ENCODE measurements at places on chromosomes 1 and 21.

GRCh38 chr1:156804572-156805243 lies 11.9 kb downstream of the SH2D2A start:
- DNase-seq, result peak; percentile 42

DNA sequence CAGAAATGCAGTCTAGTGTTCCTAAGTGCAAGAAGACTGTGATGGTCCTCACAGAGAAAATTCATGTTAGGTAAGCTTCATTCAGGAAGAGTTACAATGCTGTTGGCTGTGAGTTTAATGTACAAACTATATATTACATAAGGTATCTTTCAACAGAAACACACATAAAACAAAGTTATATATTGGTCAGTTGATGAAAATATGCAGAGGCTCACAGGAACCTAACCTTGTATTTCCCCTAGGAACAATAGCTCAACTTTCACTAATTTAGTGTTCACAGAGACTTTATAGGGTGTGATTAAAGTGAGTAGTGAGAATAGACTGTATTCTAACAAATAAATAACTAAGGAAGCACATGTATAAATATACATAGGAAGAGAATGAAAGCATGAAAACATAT lies 676.9 kb upstream of the ADGRL4 start:
- no peak for DNase-seq

- no peak for DNase-seq
Observed at GRCh38 chr1:155777582-155777981, 79.4 kb downstream of the GON4L start.

DNA sequence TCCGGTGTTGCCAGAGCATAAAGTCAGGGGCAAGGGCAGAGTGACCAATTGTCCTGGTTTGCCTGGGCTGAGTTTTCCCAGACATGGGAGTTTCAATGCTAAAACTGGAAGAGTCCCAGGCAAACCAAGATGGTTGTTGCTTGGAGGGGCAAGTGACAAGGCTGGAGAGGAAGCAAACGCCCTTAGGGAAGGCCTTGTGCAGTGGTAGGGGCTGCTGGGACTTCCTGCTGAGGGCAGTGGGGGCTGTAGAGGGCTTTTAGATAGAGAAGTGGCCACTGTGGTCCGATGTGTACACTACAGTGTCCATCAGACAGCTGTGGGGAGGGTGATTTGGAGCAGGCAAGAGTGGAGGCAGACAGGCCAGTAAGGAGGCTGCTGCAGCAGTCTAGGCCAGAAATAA lies 7.0 kb upstream of the CELA2A start:
- DNase-seq, result no peak

DNA sequence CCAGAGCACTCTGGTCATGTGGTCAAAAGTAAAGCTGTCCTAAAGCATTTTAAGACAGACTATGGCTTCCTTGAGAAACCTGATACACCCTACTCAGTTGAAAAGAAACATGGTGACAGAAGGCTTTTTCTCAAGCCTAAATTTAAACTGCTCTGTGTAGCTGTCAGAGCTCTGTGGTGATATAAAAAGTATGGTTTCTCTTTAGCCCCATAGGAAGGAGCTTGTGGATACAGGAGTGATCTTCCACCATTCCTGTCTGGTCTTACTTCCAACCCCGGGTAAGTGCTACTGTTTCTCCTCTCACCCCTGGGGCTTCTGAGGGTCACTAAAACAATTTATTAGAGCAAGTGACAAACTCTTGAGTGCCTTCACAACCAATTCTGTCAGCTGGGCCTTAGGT lies 8.5 kb downstream of the TP53BP2 start:
- DNase-seq, result no peak

DNA sequence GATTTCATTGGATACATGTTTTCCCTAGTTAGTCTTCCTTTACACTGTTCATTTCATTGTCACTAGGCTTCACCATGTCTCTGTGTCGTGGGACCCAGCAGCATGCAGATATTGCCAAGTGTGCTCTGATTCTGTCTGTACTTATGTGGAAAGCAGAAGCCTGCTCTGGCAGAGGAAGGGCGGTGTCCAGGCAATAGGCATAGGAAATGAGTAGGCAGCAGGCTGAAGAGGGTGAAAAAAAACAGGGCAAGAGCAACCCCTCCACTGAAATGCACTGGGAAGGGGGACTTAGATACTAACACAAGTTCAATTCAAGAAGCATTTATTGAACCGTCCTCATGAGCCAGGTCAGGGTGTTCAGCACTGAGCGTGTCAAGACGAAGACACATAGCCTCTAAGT lies 85.2 kb upstream of the VAV3 start:
- DNase-seq, result no peak

DNA sequence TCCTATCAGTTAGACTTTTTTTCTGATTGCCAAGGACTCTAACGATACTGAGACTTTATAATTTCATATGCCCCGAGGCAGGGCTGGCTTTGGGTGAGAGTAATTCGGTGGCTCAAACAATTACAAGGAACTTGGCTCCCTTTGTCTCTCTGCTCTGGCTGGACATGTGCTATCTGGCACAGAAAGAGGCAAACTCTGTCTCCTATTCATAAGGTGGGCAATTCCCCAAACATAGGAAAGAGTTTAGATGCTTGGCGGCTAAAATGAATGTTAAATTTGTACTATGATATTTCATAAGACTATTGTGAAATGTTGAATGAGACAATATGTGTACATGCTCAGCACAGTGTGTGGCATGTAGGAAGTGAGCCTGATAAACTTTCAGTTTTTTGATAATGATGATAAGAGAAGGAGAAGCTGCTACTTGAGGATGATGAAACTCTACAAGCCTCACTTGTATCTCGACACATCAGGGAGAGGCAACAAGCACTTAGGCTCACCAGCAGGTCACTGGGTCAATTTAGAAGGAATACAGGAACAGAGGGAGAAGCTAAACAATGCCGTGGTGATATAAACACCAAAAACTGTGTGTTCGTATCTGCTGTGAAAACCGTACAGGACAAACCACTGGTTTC lies 12.6 kb upstream of the NTPCR start:
- DNase-seq, result no peak

DNA sequence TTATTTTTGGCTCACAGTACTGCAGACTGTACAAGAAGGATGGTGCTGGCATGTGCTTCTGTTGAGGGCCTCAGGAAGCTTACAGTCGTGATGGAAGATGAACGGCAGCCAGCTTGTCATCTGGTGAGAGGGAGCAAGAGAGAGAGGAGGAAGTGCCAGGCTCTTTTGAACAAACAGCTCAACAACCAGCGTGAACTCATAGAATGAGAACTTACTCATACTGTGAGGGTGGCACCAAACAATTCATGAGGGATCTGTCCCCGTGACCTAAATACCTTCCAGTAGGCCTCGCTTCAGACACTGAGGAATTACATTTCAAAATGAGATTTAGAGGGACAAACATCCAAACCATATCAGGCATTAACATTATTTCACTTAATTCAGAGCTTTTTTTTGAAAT lies 84.7 kb downstream of the PKN2 start:
- no peak for DNase-seq

DNA sequence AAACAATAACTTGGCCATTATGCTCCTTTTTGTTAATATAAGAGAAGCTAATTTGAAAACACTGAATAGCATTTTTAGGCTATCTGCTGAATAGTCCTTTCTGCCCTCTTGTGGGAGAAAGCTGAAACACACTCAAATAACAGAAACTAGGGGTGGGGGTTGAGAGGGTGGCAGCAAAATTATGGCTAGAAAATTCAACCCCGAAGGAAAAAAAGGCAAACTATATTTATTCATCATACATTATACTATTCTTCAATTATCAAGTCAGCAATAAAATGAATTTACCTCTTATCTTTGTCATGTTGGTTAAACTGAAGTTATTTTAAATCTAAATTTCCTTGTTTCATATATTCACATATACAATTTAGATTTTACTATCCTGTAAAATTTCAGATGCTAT lies 255.9 kb downstream of the FAF1 start:
- DNase-seq, result peak; percentile 12

DNA sequence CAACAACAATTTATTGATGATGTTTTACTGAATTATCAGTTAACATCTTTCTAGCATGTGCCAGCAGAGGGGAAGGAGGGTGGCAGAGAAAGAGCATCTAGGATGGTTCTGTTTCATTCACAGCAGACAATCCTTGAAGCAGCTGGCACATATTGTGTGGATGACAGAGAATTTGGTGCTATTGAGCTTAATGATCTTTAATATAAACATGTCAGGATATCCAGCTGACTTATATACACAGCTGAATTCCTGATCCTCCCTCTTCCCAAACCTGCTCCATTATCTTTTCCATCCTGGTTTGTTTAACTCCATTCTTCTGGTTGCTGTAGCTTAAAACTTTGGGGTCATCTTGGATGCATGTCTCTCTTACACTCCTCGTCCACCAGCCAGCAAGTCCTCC lies 218.6 kb downstream of the CACNA1E start:
- DNase-seq, result no peak

GRCh38 chr1:97869441-97869840 lies 51.4 kb downstream of the DPYD start:
- DNase-seq, result no peak

DNA sequence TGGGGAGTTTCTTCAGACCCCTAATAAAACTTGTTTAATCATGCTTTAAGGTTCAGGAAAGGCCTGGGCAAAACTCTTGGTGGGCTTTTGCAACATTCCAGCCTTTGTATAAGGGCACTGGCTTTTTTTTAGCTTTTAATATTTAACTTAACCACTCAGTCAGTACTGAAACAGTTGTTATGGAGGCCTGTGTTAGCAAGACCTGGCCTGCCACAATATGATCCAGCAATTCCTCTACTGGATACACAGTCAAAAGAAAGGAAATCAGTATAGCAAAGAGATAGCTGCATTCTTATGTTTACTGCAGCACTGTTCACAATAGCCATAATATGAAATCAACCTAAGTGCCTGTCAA lies 75.1 kb upstream of the COG2 start:
- DNase-seq, result no peak

- DNase-seq, result no peak
Observed at GRCh38 chr1:212981025-212981495, 30.7 kb downstream of the VASH2 start.

- peak; percentile 44 for DNase-seq
Observed at GRCh38 chr1:43454270-43455011, 710 bp upstream of the HYI start.

DNA sequence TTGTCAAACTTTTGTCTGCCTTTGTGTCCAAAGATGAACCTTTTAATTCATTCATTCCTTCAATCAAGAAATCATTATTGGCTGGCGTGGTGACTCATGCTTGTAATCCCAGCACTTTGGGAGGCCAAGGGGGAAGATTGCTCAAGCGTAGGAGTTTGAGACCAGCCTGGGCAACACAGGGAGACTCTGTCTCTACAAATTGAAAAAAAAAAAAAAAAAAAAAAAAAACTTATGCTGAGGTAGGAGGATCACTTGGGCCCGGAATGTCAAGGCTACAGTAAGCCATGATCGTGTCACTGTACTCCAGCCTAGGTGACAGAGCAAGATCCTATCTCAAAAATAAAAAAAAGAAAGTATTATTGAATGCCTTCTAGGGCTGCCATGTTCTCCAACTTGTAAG lies 51.3 kb upstream of the CXADR start:
- no peak for DNase-seq

DNA sequence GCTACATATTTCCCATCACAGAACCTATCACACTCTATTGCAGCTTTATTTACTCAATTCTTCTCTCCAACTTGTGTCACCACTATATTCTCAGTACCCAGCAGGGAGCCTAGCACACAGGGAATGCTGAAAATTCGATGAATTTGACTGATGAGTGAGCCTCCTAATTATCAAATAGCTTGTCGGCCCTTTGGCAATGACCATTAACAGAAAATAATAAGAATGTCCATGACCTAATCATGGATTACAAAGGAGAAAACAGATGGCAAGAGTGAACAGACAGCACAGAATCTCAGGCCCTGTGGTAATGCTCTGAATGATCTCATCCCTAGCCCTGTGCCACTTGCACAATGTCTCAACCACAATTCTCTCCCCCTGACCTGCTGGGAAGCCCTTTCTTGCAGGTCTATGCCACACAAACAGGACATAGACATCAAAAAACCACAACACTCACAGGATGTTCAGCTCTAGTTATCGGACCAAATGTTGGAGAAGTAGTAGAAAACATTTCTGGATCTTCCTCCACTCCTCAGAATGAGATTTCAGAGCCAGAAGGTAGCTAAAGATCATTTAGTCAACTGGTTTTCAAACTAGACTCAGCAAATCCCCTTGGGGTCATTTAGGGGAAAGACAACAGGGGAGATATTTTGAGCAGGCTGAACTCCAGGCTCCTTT lies 68.4 kb downstream of the LUZP1 start:
- peak; percentile 81 for DNase-seq

GRCh38 chr1:225931270-225932136 lies 7.5 kb upstream of the PYCR2 start:
- DNase-seq, result no peak

GRCh38 chr1:184044603-184045376 lies 6.7 kb upstream of the TSEN15 start:
- no peak for DNase-seq

- no peak for DNase-seq
Observed at GRCh38 chr1:170471398-170472053, 60.4 kb upstream of the GORAB start.

- DNase-seq, result no peak
Observed at GRCh38 chr1:112520166-112520565, 11.4 kb downstream of the WNT2B start.

- DNase-seq, result peak; percentile 68
Observed at GRCh38 chr1:8702850-8703810, 114.3 kb downstream of the RERE start.

- no peak for DNase-seq
Observed at GRCh38 chr1:44945967-44946366, 40.4 kb downstream of the EIF2B3 start.

GRCh38 chr1:81573458-81573857 lies 227.3 kb upstream of the ADGRL2 start:
- DNase-seq, result no peak

DNA sequence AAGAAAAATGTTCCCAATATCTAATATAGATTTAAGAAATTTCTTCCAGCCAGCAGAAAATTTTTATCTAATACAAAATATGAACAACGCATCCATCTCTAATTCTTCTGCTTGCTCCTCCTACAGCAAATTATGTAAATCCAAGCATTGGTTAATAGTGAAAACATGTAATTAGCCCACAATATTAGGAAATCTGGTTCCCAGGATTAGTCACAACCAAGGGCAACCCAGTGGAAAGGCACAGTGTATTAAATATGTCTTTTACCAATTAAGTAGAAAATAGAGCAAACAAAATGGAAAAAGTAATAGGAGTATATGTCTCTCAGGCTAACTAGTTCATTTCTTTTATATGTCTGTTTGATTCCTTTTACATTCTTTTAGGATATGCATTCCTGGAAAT lies 59.4 kb upstream of the IFI44L start:
- no peak for DNase-seq

GRCh38 chr1:170685166-170685565 lies 21.2 kb downstream of the PRRX1 start:
- DNase-seq, result no peak

GRCh38 chr1:28640766-28641165 lies 2.1 kb downstream of the TAF12 start:
- no peak for DNase-seq

GRCh38 chr1:165829888-165830287 lies 2.5 kb downstream of the UCK2 start:
- no peak for DNase-seq

DNA sequence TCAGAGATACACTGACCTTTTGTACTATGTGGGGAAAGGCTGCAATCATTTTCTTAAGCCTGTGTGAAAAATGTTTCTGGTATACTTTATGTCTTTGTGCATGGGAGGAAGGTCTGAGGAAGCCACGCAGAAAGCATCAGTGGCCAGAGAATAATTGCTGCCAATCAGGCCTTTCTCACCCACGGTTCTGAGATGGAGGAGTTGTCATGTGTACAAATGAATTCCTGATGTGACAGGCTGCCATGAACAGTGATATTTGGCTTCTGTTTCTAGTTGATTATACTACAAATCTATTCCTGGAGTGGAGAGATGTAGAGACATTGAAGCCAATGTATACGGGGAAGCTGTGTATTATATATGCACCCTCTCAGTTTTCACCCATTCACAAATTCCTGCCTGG lies 142.6 kb downstream of the GRIK1 start:
- no peak for DNase-seq

Measured in astrocyte of the cerebellum (primary cell).